ENCODE measurements at places on chromosomes 1 and 21.

DNA sequence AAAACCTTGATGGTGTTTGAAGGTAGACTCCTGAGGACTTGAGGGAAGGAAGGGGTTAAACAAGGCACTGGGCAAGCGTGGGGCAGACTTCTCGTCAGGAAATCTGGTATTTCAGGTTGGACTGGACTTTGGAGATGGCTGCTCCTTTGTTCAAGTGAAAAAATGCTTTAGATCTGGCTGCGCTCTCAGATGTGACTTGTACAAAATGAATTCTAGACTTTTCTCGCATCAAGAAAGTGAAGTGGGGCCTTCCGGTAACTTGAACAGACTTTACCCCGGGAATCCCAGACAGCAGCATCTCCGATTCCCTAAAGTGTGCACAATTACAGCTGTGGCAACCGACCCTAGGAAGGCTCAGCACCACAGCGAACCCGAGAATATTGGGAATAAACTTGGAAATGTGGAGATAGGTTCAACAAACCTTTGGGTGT lies 44.3 kb upstream of the ERRFI1 start:
- no peak for DNase-seq

- DNase-seq = no peak
These were observed 85.2 kb downstream of the KIF1B start for GRCh38 chr1:10295481-10296085.

DNA sequence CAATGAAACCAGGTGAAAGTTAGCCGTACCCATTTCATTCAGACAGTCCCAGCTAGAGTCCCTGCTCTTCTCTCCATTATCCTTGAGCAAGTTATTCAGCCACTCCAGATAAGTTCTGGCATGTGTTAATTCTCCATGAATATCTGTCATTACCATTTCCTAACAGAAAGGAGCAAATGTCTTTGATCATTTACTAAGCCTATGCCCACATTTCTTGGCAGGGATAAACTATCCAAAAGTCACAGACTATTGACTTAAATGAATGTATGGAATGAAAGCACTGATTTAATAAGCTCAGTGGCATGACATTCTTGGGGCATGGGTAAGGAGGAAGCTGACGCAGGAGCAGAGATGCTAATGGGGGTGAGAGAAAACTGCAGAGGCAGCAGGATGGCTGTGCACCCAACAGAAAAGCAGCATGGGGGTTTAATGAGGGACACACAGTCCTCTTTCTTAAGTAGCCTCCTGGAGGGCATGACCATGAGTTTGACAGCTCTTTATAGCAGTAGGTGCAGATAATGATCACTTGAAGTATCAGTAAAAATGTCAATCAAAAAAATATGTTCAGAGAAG lies 17.6 kb upstream of the DHCR24 start:
- DNase-seq = peak; percentile 90

DNA sequence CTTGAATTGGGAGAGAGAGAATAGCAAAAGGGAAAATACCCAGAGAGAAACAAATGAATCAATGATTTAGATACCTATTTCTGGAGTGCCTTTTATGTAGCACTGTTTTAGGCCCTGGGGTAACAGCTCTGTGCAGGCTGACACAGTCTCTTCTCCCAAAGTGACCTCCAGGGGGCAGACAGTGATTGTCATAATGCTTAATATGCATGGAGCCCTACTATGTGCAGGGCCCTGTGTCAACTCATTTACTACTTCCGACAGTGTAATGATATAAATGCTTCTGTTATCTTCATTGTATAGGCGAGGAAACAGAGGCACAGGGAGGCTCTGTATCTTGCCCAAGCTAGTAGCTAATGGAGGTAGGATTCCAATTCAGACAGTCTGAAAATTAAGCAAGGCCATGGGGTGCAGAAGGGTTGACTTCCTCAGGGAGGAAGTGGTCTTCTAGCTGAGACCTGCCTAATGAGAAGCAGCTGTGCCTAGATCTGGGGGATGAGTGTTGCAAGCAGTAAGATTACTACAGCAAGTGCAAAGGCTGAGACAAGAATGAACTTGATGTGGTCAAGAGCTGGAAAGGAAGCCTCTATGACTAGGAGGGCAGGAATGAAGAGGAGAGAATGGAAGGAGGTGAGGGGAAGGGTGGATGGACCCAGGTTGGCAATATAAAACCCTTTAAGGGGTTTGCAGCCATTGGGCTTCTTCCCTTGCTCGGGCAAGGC lies 16.2 kb upstream of the SERINC2 start:
- DNase-seq = no peak

GRCh38 chr1:107954719-107955415 lies 10.1 kb downstream of the VAV3 start:
- DNase-seq = no peak

GRCh38 chr1:58403894-58404293 lies 142.6 kb downstream of the OMA1 start:
- no peak for DNase-seq

GRCh38 chr1:242139442-242139841 lies 140.5 kb upstream of the MAP1LC3C start:
- DNase-seq = no peak

GRCh38 chr1:213492161-213493041 lies 441.4 kb downstream of the RPS6KC1 start:
- no peak for DNase-seq

DNA sequence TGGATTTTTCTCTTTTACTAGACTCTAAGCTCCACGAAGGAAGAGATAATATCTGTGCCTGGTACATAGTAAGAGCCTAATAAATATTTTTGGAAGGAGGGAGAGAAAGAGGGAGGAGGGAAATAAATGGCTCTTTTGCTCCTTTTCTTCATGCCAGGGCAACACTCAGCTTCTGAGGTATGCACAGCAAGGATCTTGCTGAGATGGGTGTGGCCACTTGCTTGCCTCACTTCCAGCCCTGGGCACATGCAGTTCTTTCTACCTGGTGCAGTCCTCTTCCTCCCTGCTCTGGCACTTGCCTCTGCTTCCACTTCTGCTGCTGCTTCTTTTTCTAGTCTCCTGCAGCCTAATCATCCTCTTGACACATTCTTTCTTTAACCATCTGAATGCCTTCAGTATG lies 148.1 kb downstream of the FGGY start:
- DNase-seq = no peak

GRCh38 chr1:245448975-245449431 lies 294.2 kb downstream of the KIF26B start:
- DNase-seq = no peak

- DNase-seq = no peak
These were observed 59.1 kb downstream of the ITPKB start for GRCh38 chr1:226679853-226680516.

GRCh38 chr1:65221638-65222339 lies 73.8 kb downstream of the AK4 start:
- DNase-seq = no peak

DNA sequence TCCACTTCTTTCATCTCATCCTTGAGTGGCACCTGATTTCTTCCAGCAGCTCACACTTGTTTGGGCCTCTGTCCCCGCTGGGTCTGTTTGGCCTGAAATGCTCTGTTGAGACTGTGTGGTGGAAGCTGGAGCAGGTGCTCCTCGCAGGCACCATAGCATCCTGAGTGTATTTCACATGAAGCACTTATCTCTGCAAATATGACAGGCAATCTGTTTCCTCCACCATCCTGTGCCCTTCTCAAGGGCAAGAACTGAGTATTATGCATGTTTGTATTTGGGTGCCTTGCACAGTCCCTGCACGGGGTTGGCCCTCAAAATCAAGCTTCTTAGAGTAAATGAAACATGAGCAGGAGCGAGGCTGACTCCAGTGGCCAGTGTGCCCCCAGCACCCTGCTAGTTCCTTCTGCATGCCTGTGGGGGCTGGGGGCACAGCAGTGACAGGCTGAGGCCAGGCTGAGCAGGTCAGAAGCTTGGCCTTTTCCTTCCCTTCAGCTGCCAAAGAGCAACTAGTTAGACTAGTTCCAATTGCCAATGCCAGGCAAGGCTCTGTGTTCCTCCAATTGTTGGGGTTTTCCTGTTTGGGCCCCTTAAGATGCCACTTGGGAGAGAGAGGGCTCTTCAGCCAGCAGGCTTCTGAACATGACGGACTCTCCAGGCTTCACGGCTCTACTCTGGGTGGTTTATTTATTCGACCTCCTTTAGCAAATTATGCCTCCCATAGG lies 129.6 kb upstream of the ATP1A1 start:
- DNase-seq = no peak

DNA sequence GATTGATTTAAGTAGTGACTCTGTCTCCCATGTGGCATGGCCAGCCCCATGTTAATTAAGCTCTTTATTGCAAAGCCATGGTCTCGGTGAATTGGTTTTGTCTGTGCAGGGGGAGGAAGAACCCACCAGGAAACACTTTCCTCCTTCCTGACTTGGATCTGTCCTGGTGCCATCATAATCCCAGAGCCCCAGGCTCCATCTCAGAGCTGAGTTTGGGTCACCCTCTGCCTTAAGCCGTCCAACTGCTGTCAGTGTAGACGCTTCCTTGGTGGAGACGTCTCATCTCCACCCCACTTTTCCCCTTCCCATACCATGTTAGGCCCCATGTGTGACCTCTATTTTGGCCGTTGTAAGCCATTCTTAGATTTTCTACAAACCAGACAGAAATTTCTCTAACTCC lies 36.0 kb upstream of the COL6A2 start:
- DNase-seq = no peak

GRCh38 chr1:240965581-240966091 lies 353.7 kb upstream of the GREM2 start:
- DNase-seq = no peak

- DNase-seq = no peak
These were observed 18.5 kb downstream of the KCNN3 start for GRCh38 chr1:154851392-154852177.

GRCh38 chr1:84297546-84298244 lies 3.8 kb upstream of the SAMD13 start:
- DNase-seq = no peak

DNA sequence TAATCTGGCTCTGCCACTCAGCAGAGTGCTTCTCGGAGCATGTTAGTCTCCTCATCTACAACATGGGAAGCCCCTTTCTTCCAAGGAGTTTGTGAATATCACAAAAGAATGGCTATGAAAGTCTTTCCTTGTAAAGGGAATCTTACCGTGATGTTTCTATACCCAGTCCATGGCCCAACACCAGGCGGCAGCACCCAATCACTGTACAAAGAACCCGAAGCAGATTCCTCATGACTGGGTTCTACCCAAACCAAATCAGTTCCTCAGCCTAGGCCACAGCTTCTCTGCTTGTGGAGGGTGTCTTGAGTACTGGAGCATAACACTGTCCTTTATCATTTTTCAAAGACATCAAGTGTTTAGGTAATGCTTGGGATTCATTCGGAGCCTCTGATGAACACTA lies 16.6 kb upstream of the SLFNL1 start:
- no peak for DNase-seq

DNA sequence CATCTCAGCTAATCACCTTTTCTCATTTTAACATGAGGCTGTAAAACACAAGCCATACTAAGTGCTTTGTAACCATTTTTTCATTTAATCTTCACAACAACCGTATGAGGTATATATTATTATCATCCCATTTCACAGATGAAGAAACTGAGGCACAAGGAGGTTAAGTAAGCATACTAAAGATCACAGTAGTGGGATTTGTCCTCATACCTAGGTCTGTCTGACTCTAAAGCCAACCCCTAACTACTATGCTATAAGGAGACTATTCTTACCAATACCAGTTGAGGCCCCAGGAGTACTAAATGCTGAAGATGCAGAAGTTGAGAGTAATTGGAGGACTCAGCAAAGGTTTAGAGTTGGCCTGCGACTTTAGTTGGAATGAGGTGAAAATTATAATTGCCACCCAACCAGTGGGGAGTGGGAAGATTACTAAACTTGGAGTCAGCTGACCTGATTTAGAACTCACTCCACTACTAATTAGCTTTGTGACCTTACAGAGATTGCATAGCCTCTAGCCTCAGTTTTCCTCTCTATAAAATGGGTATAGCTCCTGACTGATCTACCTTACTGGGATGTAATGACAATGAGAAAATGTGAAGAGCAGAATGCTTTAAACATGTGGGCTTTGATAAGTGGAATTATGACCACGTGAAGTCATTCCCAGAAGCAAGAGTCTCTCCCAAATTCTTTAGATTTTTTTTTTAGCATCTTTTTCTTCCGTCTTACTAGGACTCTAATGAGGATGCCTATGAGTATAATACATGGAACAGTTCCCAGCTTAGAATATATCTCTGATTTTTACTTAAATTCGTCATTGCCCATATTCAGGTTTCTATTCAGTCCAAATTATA lies 85.8 kb upstream of the IPO9 start:
- no peak for DNase-seq

- no peak for DNase-seq
These were observed 272.2 kb downstream of the LMO4 start for GRCh38 chr1:87600854-87601253.

DNA sequence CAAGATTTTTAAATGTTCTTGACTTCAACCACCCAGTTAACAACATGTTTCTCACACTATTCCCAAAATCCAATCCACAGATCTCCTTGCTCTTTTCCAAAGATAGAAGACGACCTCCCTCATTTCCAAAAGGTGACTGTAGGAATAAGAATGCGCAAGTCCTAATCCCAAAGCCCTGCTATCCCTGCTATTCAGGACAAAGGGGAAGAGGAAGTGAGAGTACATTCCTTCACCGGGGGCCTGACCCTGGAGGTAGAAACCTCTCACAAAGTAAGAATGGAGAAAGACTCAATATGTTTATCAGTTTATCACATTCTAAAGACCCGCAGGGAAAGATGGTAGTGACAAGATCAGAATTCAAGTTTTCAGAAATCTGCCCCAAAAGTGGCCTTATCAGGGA lies 55.7 kb downstream of the PLEKHA6 start:
- no peak for DNase-seq

DNA sequence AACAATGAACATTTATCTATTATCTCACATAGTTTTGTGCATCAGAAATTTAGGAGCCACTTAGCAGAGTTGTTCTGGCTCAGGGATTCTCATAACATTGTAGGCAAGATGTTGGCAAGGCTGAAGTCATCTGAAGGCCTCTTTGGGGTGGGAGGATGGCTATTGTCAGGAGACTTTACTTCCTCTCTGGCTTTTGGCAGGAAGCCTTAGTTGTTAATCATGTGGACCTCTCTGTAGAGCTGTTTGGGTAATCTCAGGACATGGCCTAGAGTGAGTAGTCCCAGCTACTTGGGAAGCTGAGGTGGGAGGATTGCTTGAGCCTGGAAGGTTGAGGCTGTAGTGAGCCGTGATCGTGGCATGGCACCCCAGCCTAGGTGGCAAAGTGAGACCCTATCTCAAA lies 40.2 kb downstream of the RASAL2 start:
- DNase-seq = peak; percentile 37

GRCh38 chr21:36079010-36079649 lies 9.3 kb downstream of the CBR1 start:
- no peak for DNase-seq

- no peak for DNase-seq
These were observed 4.3 kb upstream of the FGGY start for GRCh38 chr1:59292562-59292961.

DNA sequence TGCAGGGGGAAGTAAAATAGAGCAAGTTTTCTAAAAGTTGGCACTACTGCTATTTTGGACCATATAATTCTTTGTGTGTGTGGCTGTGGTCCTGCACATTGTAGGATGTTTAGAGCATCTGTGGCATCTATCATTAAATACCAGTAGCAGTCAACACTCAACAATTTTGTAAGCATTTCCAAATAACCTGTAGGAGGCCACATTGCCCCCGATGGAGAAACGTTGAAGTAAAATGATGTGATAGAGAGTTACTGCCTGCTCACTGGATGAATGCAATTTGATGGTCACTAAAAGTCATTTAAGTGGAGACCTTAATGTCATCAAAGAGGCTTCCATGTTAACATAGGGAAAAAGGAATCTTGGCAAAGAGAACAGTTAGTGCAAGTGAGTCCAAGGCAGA lies 560.8 kb downstream of the NEGR1 start:
- DNase-seq = no peak

Data from Caki2 (cell line).